ENCODE measurements at places on chromosomes 1 and 21. TPM values are rescaled to one million over a fixed set of nuclear protein-coding genes. Genes with fewer than 3 reads are reported as not detected.

DNA sequence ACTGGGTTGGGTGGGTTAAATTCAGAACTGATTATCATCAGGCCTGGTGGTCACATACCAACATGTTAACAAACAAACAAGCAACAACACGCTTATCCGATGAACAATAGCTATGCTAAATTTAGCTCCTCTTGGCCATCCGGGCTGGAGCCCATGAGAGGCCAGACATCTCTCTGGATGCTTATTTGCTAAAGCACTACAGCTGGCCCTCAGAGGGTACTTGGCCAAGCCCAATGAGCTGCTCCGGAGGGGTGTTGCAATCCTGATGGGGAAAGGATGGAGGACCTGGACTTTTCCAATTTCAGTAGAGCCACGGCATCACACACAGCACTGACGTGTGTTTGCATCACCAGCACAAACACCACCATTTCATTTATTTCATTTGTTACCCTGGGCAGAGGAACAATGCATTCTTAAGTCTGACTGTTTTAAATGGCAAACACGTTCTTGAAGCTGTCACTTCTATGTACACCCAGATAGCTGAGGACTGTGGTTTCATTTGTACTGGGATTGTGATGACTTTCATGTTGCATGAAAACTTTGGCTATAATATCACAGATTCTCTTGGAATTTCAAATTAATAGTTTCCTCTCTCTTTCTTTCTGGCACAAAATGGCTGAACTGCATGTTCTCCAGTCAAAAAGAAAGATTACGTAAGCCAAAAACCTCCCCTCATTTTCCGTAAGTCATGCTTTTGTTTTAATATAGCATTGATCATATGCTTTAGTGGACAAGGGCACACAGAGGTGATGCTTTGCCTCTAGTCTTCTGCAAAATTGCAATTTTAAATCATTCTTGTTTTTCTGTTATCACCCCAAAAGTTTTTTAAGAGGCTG, 359.8 kb upstream of the KAZN start:
- H3K36me3 ChIP-seq: no peaks in the 10 kb centered on the region
- DNase-seq: peak; percentile 39
- H3K27me3 ChIP-seq: no peaks in the 10 kb centered on the region

DNA sequence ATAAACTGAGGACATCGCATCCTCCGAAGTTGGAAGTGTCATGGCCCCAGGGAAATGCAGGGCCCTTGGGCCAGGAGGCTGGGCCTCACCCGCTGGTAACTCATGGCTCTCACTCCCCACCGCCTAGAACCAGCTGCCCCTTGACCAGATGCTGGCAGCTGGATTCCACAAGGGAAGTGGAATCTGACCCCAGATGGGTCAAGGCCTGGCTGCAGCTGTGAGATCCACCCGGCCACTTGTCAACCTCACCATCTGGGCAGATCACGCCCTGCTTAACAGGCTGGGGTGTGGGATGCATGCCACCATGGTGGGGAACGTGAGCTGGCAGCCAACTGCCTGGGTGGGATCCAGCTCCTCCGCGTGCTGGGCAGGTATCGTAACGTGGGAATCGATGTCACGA, 25.5 kb downstream of the KCNAB2 start:
- H3K4me3 ChIP-seq: no peak overlapping the region
- H3K36me3 ChIP-seq: no peaks in the 10 kb centered on the region
- no peaks in the 10 kb centered on the region for H3K27me3 ChIP-seq
- no peaks in the 10 kb centered on the region for H3K4me1 ChIP-seq
- H3K27ac ChIP-seq: no peak overlapping the region

GRCh38 chr1:84247425-84248220, 53.9 kb upstream of the SAMD13 start:
- H3K4me3 ChIP-seq: no peak overlapping the region
- H3K27me3 ChIP-seq: no peaks in the 10 kb centered on the region
- H3K36me3 ChIP-seq: no peaks in the 10 kb centered on the region

The OR2T29 gene
- total RNA-seq: not detected

- H3K27ac ChIP-seq: no peak overlapping the region
- no peaks in the 10 kb centered on the region for H3K36me3 ChIP-seq
- no peaks in the 10 kb centered on the region for H3K4me1 ChIP-seq
- no peak for DNase-seq
- no peak overlapping the region for H3K4me3 ChIP-seq
These were observed 110.0 kb upstream of the COL11A1 start for GRCh38 chr1:103218369-103218768.

Measured in transverse colon (tissue), 4 donors.